ENCODE measurements at places on chromosomes 7 and 10.

DNA sequence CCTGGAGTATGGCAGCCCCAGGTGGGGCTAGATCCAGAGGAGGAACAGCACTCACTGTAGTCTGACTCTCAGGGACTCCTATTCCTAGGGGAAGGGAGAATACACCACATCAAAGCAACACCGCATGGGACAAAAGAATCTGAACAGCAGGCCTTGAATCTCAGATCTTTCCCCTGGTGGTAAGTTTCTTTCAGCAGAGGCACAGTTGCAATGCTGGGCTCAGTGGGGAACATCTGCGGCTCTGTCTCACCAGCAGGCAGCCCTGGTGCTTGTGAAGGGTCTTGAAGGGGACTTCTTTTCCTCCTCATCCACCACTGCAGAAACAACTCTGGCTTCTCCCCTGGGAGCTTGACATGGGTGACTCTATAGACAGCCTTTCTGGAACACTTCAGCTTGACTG, 111.2 kb upstream of the ARHGAP21 start:
- DNase-seq, result no peak

DNA sequence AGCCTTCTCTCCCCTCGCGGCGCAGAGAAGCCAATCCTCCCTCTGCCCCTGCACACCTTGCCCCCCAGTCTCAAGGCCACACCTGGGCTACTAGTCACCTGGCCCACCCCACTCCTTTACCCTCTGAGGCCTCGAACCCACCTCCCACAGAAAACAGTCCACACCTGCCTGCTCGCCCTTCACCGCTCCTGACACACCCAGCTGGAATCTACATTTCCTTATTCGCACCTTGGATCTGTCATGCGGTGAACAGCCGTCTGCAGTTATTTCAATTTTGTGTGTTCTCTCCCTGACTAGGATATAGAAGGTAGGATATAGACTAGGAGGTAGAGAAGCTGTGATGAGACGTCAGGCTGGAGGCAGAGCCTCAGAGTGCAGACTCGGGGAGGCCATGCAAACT, 29.4 kb downstream of the SMKR1 start:
- DNase-seq, result no peak

- DNase-seq, result no peak
Observed at GRCh38 chr10:113823389-113823788, 30.5 kb downstream of the DCLRE1A start.

DNA sequence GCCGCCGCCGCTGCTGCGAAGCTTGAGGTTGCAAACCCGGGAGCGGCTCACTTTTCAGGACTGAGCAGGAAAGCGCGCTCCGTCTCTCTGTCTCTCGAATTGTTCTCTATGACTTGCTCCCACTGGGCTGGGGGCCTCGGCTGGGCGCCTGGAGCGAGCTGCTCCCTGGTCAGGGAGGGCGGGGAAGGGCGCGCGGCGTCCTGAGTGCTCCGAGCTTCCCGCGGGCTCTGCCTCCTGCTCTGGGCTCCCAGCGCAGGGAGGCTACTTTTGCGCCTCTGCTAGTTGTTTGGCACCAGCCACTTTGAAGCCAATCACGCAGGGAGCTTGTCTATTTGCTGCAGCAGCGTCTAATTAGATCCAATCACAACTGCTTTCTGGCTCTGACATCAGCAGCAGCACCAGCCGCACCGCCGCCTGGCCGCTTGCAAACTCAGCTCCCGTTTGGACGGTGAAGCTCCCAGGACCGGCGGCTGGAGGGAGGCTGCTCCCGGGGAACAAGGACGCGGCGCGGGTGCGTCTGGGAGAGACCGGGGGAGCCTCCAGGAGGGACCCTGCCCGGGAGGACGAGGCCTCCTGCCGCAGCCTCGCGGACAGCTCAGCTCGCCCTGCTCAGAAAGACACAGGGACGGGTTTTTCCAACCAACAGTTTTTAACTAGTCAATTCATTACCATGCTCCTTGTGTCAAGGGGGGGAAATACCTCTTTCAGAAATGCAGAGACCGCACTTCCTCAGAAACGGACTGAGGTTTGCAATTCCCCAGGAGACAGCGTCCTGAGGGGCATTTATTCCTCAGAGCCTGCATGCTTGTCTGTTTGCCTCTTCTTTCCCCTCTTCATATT, at the start of gene ADARB2:
ADARB2 (minus strand) TSS at position 304 of the 840 bp plus-strand sequence.
- no peak for DNase-seq

DNA sequence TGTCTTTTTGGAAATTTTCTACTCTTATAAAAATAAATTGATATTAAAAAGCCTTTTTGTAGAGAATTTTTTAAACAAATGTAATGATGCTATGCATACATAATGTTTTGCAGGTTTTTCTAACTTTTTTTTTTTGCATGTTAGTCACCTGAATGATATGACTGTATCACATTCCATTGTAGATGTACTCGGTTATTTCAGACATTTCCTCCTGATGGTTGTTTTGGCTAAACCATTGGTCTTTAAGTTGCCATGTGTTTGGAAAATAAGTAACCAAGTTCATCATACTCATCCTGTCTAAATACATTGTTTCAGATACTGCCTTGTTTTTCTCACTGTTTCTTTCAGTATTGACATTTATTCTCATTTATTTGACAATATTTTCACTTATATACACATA, 25.8 kb downstream of the NHLRC2 start:
- no peak for DNase-seq

DNA sequence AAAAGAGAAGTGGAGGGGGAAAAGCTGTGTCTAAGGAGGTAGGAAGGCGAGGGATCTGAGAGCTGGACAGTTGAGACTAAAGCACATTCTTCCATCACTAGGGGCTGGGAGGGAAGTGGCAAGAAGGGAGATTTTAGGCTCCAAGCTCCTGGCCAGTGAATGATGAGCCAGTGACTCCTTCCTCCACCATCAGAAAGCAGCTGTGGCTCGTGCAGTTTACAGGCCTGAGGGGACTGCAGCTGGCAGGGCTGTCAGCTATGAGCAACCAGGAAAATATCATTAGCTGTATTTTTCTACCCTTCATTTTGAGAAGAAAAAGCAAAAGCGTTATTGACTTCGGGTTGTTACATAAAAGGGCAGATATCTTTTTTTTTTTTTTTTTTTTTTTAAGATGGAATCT, 60.7 kb downstream of the GPAM start:
- DNase-seq, result no peak

DNA sequence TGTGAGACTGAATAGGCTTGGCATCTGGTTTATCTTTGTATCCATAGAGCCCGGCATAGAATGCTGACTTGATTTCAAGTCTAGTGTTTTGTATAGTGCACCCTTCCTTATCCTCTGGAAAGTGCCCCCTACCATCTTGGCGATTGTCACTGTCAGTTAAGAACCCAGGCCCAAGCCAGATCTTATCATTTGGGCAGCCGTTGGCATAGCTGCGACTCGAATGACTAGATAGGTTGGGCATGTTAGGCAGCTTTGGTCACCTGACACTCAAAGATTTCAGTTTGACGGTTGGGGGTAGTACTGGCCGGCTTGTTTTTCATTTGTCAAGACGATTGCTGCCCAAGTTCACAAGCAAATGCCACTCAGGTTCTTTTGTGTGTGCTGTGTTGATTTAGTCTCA, 6.6 kb downstream of the NIPSNAP2 start:
- DNase-seq, result no peak

- no peak for DNase-seq
Observed at GRCh38 chr7:110186334-110186733, 904.6 kb upstream of the LRRN3 start.

DNA sequence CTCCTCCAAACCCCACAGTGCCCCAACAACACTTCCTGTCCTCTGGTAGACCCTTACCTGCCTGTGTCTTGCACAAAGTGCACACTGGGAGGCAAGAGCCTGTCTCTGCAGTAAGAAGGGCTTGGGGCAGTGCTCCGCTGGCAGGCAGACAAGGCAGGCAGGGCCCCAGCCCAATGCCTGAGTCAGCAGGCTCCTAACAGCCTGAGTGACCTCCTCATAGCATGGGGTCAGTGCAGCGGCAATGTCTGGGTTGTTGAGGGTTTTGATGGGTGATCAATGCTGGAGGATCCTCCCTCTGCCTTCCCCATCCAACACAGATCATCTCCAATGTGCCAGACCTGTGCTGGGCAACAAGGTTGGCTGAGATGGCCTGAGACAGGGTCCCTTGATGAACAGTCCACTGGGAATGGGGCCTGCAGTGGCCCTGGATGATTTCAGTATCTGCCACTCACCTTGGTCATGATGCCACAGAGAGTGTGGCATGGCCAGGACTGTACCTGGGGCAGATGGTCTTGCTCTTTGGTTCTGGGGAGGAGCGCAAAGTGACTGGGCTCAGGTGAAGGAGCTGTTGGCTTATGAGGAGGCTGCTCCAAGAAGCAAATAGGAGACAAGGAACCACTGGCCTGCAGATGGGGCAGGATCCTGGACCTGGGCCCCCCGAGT, 55.6 kb upstream of the CAMK2B start:
- no peak for DNase-seq

DNA sequence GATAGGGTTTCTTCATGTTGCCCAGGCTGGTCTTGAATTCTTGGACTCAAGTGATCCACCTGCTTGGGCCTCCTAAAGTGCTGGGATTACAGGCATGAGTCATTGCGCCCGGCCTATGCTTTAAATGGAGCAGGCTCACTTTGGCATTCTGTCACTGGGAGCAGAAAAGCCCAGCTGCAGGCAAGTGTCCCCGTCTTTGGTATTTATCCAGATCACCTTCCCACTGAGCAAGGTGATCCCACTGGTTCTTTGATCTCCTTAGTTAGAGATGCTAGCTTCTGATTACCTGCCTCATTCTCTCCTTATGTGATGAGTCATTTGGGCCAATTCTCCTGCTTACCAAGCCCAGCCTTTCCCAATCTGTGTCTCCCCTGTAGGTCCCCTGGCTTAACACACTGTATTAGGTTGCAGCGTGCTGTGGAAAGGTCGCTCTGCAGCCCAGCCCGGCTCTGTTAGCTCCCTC, 39.3 kb downstream of the SPDYE5 start:
- no peak for DNase-seq

DNA sequence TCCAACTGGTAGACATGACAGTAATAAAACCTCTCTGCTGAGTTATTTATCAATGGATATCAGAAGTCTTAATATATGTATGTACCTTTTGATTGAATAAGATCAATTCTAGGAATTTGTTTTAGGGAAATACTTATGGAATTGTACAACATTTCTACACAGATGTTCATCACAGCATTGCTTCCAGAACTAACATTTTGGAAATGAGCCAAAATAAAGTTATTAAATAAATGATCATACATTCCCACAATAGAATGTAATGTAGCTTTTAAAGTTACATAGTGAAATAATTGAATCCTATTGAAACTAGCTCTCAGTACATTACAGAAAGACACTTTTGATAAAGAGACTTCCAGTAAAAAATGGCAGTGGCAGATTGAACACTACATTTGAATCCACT, 481.6 kb upstream of the LRRN3 start:
- DNase-seq, result no peak

DNA sequence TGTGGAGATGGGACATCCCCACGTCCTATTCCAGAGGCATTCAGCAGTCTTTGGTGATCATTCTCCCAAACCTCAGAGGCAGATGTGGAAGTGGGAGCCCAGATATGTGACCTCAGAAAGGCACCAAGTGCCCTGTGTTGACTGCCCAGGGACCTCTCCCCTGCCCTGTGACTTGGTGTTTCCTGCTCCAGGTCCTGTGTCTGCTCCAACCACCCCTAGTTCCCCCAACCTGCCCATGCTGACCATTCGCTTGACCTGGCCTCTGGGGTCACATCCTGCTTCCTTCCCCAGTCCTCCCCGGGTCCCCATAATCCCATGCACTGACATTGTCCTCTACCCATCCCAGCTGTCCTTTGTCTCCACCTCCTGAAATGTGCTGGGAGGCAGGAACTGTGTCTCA, 7.6 kb downstream of the CYP26A1 start:
- DNase-seq, result no peak

GRCh38 chr10:58488921-58489320, 23.8 kb upstream of the BICC1 start:
- no peak for DNase-seq

DNA sequence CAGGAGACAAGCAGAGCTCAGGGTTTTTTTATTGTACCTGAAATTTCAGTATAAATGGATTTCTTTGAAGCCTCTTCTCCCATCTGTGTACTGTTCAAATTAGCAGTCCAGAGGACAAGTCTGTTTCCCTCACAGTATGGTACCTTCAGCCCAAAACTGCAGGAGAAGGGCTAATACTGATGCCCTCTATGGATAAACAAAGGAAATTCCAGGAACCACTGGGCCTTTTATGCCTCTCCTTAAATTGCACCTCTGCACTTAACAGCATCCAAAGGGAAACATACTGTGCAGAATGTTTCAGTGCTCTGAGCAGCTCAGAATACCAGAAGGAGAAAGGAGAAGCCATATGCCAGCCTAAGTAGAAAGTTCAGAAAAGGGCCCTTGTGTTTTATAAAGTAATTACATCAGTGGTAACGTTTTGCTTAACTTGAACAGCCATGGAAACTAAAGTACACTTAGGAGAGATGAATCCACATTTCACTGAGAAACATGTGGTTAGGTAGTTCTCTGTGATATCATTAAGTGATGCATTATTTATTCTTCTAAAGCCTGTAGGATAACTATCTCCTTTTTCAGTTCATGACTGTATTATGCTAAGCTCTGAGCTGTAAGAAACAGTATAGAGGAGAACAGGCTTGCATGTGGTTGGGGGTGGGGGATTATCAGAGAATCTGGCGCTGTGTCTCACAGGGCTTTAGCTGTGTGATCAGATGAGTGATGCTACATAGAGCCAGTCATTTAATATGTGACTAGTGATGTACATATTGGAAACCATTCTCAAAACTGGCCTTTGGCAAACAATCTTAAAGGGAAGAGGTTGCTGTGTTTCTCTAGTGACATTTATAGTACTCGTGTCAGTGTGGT, 111.3 kb downstream of the POU6F2 start:
- no peak for DNase-seq

GRCh38 chr10:95429639-95430038, 131.5 kb downstream of the SORBS1 start:
- DNase-seq, result no peak

- DNase-seq, result no peak
Observed at GRCh38 chr10:37619336-37619735, 238.1 kb downstream of the ZNF248 start.

- no peak for DNase-seq
Observed at GRCh38 chr10:123512901-123513775, 153.0 kb upstream of the GPR26 start.

GRCh38 chr7:155734445-155734809, 77.8 kb downstream of the SHH start:
- no peak for DNase-seq

DNA sequence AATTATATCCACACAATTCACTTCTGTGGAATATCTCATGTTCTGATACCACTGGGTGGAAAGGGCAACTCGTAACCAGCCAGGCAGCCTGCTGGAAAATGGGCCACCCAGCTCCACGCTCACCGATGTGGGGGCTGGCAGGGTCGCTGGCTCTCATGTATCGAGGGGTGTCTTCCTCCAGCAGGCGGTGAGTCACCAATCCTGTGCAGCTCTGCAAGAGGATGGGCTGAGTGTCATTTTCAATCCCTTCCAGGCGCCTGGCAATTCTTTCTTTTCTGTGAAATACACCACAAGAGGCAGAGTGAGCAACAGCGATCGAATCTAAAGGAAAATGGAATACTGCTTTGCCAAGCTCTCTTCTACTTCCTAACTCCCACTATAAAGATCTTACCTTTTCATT, 80.1 kb downstream of the SVIL start:
- DNase-seq, result no peak

GRCh38 chr7:24871770-24872169, 108.2 kb downstream of the OSBPL3 start:
- no peak for DNase-seq

All from stimulated activated CD8-positive, alpha-beta memory T cell treated with anti-CD3 and anti-CD28 coated beads, Interleukin-15, amount 100 ng/mL, for 4 hours (primary cell).